DMS153 (cell line): ENCODE measurements at places on chromosomes 16 and 17.

DNA sequence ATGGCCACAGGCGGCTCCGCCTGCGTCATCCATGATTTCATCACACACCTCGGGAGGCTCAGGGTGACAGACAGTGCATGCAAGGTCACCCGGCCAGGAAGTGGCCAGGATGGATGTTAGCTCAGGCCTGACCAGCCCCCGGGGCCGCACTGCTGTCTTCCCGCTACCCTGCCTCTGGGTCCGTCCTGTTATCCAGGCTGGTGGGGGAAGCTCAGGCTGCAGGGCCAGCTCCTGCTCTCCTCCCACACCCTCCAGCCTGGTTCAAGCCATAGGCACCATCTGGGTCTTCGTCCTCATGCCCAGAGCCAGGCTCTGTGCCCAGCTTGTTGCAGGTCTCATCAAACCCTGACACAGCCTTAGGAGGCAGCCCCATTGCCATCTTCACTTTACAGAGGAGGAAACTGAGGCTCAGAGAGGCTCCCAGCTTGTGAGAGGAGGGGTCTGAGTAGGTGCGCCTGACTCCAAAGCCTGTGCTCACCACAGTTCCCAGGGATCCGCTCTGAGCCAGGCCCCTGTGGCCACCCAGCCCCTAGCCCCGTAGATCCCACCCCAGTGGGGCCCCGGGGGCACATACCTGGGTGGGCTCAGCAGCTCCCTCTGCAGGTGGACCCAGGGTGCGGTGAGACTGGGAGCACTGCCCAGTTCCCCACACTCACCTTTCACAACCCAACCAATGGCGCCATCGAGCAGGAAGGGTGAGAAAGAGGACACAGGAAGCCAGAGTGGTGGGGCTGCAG lies 412 bp upstream of the ADGRG3 start:
- DNase-seq, result no peak

DNA sequence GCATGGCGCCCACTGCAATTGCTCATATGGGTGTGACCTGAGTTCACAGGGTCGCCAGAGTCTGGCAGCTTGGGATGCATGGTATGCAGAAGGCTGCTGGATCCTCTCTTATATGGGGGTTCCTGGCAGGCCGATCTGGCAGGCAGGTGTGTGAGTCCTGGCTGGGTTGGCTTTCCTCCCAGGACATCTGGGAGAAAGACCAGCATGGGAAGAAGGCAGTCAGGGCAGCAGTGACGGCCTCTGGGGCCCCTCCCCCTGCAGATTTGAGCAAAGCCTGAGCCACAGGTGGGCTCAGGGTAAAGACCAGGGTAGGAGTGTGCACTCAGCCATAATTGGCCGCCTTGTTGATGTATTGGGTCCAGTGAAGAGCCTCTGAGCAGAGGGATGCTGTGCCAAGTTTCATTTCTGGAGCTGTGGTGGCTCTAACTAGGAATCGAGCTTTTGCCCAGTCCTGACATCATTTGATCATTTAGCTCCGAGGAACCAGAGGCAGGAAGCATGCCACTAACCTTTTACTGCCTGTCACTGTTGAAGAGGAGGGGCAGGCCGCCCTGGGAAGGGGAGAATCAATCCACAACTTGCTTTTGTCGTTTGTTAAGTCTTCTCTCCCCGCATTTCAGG lies 174.3 kb downstream of the CCDC182 start:
- DNase-seq, result no peak

DNA sequence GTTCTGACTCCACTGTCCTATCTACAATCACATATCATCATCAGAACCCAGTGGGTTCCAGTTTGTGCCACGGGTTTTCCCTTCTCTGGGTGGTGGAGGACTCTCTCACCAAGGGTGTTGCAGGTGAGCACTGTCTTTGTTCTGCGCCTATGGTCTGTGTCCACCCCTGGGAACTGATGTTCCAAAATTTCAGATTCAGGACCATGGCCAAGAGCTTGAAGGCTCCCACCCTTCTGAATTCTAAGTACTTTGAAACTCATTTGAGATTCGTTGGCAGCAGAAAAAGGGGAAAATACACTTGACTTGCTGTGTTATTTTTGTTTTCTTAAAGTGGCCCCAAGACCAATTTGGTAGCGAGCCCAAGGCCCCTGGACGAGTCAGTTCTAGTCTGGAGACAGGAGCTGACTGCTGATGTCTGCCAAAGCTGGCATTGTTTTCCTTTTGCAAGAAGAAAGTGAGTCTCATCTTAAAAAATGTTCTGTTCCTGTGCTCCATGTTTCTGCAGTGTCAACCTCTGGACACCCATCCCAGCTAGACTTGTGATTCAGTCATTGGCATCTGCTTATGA lies 310.9 kb downstream of the HAPSTR1 start:
- no peak for DNase-seq

DNA sequence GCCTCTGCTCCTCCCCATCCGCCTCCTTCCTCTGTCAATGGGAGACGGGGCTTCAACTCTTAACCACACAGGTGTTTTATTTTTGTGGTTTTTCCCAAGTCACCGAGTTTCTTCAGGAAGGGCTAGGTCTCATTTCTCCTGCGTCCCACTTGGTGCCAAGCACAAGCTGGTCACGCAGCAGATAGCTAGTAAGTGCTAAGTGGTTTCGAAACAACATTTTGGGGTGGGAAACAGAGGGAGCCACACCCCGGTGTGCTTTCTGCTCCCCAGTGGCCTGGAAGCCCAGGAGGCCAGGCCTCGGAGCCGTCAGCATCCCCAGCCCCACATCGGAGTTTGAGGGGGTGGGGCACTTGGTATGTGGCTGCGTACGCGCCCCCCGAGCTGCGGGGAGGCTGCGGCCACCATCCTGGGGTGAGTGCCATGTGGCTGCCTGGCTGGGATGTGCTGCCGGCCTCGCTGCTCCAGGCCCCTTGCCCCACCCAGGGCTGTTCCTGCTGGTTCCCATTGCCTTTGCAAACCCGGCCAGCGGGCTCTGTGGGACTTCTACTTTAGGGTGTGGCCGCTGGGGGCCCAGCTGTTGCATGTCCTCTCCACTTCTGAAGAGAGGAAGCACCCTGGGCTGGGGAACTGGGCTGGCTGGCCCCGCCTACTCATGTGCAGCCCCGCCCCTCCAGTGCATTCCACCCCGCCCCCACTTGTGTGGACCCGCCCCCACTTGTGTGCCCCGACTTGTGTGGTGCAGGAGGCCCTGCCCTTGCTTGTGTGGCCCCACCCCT lies 55.6 kb downstream of the BAIAP2 start:
- DNase-seq, result no peak

- DNase-seq, result no peak
These were observed 163.7 kb downstream of the WSCD1 start for GRCh38 chr17:6233856-6234255.

GRCh38 chr16:80806927-80807340 lies 2.5 kb upstream of the CDYL2 start:
- no peak for DNase-seq

DNA sequence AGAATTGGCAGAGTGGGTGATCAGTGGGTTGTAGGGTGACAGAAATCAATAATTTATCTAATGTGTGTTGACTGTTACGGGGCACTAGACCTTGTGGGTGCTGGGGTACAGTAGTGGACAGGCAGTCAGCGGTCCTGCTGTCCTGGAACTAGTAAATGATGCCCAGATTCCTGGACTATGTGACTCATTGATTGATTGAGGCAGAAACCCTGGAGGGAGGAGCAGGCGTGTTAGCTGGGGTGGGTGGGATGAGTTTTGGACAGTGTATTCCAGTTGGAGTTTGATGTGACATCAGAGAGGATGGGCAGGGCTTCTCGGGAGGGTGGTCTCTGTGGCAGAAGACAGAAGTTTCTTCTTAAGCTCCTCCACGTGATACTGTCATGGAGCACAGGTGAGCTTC lies 24.4 kb downstream of the PRMT7 start:
- DNase-seq, result no peak

- DNase-seq, result no peak
These were observed 241.1 kb downstream of the PRKCA start for GRCh38 chr17:66543526-66543925.

- DNase-seq, result no peak
These were observed 31.3 kb downstream of the PEMT start for GRCh38 chr17:17560167-17560566.

- DNase-seq, result no peak
These were observed 7.1 kb downstream of the P2RX5 start for GRCh38 chr17:3688852-3689261.

- DNase-seq, result no peak
These were observed 10.4 kb upstream of the MARCHF10 start for GRCh38 chr17:62818526-62818925.

GRCh38 chr17:76884995-76885893 lies 17.0 kb downstream of the MGAT5B start:
- DNase-seq, result no peak

DNA sequence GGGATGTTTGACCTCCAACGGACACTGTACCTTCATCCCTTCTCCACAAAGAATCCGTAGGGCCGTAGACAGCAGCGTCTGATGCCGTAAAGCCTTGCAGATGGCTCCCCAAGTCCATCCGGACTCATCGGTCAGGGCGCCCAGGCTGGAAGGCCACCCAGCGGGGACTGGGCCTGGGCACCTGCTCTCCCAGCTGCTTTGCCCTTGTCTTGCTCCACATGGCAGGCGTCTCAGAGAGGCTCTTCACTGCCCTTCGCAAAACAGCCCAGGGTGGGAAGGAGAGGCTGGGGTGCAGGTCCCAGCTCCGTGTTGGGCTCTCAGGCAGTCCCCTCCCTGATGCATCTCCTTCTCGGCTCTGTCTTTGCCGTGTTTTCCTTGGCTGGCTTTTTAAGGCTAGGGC lies 6.2 kb upstream of the RPTOR start:
- no peak for DNase-seq

GRCh38 chr16:78896280-78896679 lies 704.3 kb downstream of the MAF start:
- DNase-seq, result no peak

DNA sequence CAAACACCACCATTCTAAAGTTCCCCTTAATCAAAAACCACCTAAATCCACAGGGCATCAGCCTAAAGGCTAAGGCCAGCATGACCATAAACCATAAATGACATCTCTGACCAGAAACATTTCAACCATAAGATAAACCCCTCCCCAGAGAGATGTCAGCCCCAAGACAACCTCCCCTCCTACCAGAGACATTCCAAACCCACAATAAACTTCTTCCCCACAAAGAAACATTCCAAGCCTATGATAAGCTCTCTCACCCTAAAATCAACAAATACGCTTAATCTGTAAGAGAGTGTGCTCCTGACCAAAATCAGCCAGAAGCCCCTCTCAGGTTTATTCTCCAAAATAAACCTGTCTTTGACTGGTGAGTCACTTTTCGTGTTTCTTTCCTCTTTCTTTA lies 54.8 kb downstream of the SLFN5 start:
- DNase-seq, result no peak

GRCh38 chr16:15949210-15950160 lies at the start of gene ABCC1:
ABCC1 (plus strand) TSS chr16:15949616; CDS start chr16:15949752, 136 bp downstream.
- no peak for DNase-seq

DNA sequence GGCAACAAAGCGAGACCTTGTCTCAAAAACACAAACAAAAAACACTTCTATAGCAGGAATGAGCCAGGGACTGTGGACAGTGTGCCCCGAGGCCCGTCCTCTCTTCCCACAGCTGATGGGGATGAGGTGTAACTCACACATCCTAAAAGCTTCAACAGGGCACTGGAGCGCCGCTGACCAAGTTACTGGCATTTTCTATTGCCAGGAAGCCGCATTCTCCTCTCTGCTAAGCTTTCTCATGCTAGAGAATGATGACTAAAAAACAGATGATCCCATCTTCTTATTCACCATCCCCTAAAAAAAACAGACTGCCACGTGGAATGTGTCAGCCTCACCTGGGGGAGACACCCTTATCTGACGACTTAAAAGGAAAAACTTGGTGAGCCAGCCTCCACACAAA lies 16.3 kb downstream of the CARHSP1 start:
- DNase-seq, result no peak

- DNase-seq, result no peak
These were observed 4.4 kb downstream of the FDXR start for GRCh38 chr17:74868251-74868907.

DNA sequence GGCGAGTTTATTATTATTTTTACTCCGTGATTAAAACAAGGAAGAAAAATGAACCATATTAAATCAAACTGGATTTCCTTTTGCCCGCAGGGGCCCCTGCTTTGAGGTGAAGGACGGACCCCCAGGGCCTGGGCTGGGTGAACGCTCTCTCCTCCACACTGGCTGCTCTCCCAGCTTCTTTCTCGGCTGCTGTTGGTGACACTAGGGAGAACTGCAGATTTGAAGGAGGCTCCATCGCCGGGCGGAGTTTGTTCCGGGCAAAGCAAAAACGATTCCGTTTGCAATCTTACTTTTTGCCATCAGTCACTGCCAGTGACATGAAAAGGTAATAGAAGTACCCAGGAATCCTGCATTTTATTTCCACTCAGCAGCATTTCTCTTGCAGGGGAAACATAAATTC lies 221.6 kb upstream of the SDK2 start:
- no peak for DNase-seq

GRCh38 chr16:86322283-86322682 lies 188.0 kb upstream of the FOXF1 start:
- DNase-seq, result no peak

DNA sequence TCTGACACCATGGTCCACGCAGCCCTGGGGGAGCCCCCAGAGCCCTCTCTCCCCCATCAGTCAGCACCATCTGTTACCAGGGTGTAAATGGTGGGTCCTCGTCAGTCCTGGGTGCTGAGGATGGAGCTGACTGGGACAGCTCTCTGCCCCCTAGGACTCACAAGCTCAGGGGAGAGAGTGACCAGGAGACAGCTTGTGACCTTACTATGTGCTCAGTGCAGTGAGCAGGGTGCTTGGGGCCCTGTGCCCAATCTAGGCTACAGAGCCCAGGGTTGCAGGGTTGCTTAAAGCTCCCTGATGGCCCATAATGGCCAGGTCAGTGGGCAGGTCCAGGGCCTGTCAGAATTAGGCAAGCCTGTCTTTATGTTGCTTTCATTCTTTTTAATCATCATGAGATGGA lies 11.3 kb downstream of the MMP2 start:
- no peak for DNase-seq

DNA sequence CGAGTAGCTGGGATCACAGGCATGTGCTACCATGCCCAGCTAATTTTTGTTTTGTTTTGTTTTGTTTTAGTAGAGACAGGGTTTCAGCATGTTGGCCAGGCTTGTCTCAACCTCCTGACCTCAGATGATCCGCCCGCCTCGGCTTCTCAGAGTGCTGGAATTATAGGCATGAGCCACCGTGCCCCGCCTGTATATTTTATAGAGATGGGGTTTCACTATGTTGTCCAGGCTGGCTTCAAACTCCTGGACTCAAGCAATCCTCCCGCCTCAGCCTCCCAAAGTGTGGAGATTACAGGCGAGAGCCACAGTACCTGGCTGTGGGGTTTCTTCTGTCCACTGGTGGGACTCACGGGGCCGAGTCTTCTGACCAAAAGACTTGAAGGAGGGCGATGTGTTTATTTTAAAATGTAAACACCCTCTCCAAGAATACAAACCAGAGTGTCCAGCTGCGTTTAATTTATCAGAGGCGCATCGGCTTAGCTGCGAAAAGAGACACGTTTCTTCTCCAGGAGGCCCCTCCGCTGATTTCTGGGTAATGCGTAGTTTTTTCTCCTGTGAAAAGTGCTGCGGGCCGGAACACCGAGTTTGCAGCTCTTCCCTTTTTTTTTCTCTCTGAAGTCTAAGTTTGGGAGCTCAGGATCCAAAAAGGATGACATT lies 86.9 kb upstream of the CIBAR2 start:
- no peak for DNase-seq

- DNase-seq, result peak; percentile 99
These were observed 12.7 kb upstream of the ZG16 start for GRCh38 chr16:29765167-29766032.
